ENCODE measurements at places on chromosomes 1 and 21. TPM values are rescaled to one million over a fixed set of nuclear protein-coding genes. Genes with fewer than 3 reads are reported as not detected.

Gene OR2G6
- not detected for total RNA-seq

Gene CD160
- not detected for total RNA-seq

Gene ITLN1
- total RNA-seq = 5.9 TPM

Gene SMPDL3B
- 28.0 TPM for total RNA-seq

Gene RIT1
- total RNA-seq = 16.1 TPM

Gene CFHR1
- total RNA-seq = not detected

Gene SLC25A34
- 6.9 TPM for total RNA-seq

Gene EYA3
- total RNA-seq = 7.8 TPM

Gene B3GALT5
- total RNA-seq = 4.9 TPM

Gene SPRR2A
- total RNA-seq = not detected

Gene HAO2
- not detected for total RNA-seq

Gene LDLRAD1
- not detected for total RNA-seq

Gene MAD2L2
- total RNA-seq = 31.6 TPM

Gene TFF1
- 3.0 TPM for total RNA-seq

Gene KCNJ15
- 27.5 TPM for total RNA-seq

Gene CAMK2N1
- 5.3 TPM for total RNA-seq

Gene OR2L13
- not detected for total RNA-seq

Gene DPYD
- total RNA-seq = 17.1 TPM

Gene GJB5
- total RNA-seq = not detected

Gene LIN28A
- not detected for total RNA-seq

Gene SLC5A9
- total RNA-seq = 5.2 TPM

Gene GPX7
- 9.6 TPM for total RNA-seq

Gene ADCY10
- total RNA-seq = not detected

Gene TMPRSS3
- 12.5 TPM for total RNA-seq

Gene CMPK1
- 70.3 TPM for total RNA-seq

Gene ELAVL4
- 1.0 TPM for total RNA-seq

Gene TMCC2
- total RNA-seq = 1.3 TPM

Gene TMEM200B
- not detected for total RNA-seq

Gene CCDC30
- total RNA-seq = 2.3 TPM

Gene IL10RB
- total RNA-seq = 27.0 TPM

Gene SDF4
- total RNA-seq = 89.2 TPM

Gene NBPF6
- total RNA-seq = not detected

Gene RHEX
- 0.52 TPM for total RNA-seq

Gene C1orf226
- 4.0 TPM for total RNA-seq

Gene NPPA
- total RNA-seq = not detected

Gene PLA2G2A
- total RNA-seq = 57.7 TPM

Gene GJA9
- not detected for total RNA-seq

Gene LRRC52
- not detected for total RNA-seq

Gene MNDA
- 3.1 TPM for total RNA-seq

Gene SLC6A9
- total RNA-seq = 2.3 TPM

Gene SPRR4
- total RNA-seq = not detected

Gene OR2L8
- total RNA-seq = not detected

Data from body of pancreas (tissue), 4 donors.